ENCODE measurements at places on chromosomes 4 and X.

GRCh38 chrX:1813809-1814208 is 198.9 kb downstream of the ASMT start:
- DNase-seq: no peak

- DNase-seq: no peak
Observed at GRCh38 chr4:75514949-75515612, 808 bp downstream of the THAP6 start.

GRCh38 chr4:52311464-52312125 is 260.5 kb downstream of the SPATA18 start:
- no peak for DNase-seq

- no peak for DNase-seq
Observed at GRCh38 chr4:2789351-2789750, 3.5 kb upstream of the SH3BP2 start.

GRCh38 chr4:52838729-52839586 is 23.2 kb upstream of the RASL11B start:
- no peak for DNase-seq

- no peak for DNase-seq
Observed at GRCh38 chr4:150679018-150679764, 97.2 kb downstream of the MAB21L2 start.

Measured in stimulated activated CD8-positive, alpha-beta memory T cell treated with anti-CD3 and anti-CD28 coated beads, Interleukin-4, amount 100 ng/mL, for 24 hours (primary cell).